ENCODE measurements at places on chromosomes 7 and 10.

- H3K4me1 ChIP-seq, result no peaks in the 10 kb centered on the region
- no peaks in the 10 kb centered on the region for H3K27me3 ChIP-seq
- no peaks in the 10 kb centered on the region for H3K36me3 ChIP-seq
- no peak for DNase-seq
- no peak overlapping the region for H3K4me3 ChIP-seq
Observed at GRCh38 chr10:78699971-78700370, 368.8 kb upstream of the ZMIZ1 start.

GRCh38 chr10:122754491-122755235 lies 55.0 kb upstream of the C10orf120 start:
- DNase-seq, result no peak
- no peaks in the 10 kb centered on the region for H3K4me1 ChIP-seq
- no peak overlapping the region for H3K4me3 ChIP-seq
- no peaks in the 10 kb centered on the region for H3K27me3 ChIP-seq
- no peak overlapping the region for H3K27ac ChIP-seq
- no peaks in the 10 kb centered on the region for H3K36me3 ChIP-seq

- H3K36me3 ChIP-seq, result no peaks in the 10 kb centered on the region
- no peaks in the 10 kb centered on the region for H3K4me1 ChIP-seq
- H3K27me3 ChIP-seq, result no peaks in the 10 kb centered on the region
- no peak overlapping the region for H3K4me3 ChIP-seq
Observed at GRCh38 chr7:148020679-148021078, 569.9 kb upstream of the C7orf33 start.

- no peak overlapping the region for H3K27ac ChIP-seq
- peaks cover 13% of the 10 kb centered on the region for H3K4me1 ChIP-seq
- H3K4me3 ChIP-seq, result no peak overlapping the region
Observed at GRCh38 chr7:138468244-138469123, 8.4 kb downstream of the TRIM24 start.

DNA sequence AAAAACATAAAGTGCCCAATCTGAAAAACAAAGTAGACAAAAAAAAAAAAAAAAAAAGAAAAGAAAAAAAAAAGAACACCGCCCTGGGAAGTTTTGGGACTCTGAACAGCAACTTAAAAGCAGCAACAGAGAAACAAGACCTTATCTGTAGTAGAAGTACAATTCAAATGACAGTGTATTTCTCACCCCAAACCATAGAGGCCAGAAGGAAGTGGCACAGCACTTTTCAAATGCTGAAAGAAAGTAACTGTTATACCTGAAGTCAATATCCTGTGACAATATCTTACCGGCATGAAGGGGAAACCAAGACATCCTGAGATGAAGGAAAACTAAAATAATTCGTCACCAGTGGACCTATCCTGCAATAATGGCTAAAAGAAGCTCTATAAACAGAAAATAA lies 112.1 kb downstream of the DNAJC1 start:
- H3K4me1 ChIP-seq, result no peaks in the 10 kb centered on the region
- H3K36me3 ChIP-seq, result peaks cover 1% of the 10 kb centered on the region
- H3K4me3 ChIP-seq, result no peak overlapping the region

Data from Caco-2 (cell line).